Tongue (tissue), 3 donors: ENCODE measurements at places on chromosomes 6 and 20.

- DNase-seq, result no peak
These were observed 12.7 kb downstream of the MYT1 start for GRCh38 chr20:64176971-64177370.

DNA sequence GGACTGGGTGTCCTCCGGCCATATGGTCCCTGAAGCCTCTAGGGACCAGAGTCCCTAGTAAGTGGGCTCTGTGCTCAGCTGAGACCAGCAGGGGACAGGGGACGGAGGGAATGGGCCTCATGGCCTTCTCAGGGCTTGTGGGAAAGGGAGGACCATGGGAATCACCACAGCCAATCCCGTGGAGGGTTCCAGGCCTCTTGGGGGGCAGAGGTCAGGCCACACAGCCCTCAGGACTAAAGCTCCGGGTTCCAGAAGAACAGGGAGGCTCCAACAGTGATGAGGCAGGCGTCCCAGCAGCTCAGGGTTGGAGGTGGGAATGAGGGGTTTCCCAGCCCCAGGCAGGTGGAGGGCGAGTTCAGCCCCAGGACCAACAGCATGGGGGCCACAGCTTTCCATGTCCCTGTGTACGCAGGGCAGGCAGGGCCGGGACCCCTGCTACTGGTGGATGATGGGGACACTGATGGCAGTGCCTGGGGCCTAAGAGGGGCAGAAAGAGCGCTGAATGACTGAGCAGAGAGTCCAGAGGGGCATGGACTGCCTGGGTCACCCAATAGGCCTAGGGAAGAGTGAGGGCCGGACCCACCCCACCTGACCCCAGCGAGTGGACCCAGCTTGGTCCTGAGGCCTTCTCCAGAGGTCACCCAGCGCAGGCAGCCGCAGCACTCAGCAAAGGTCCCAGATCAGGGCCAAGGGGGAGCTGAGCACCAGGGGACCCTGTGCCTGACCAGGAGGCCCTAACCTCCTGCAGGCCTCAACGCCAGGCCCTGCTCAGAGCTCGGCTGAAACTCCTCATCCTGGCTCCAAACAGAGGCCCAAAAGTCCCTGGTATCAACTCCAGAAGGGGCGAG lies 8.8 kb downstream of the MYL9 start:
- no peak for DNase-seq

- DNase-seq, result no peak
These were observed 25.5 kb downstream of the FASTKD5 start for GRCh38 chr20:3134151-3134550.

DNA sequence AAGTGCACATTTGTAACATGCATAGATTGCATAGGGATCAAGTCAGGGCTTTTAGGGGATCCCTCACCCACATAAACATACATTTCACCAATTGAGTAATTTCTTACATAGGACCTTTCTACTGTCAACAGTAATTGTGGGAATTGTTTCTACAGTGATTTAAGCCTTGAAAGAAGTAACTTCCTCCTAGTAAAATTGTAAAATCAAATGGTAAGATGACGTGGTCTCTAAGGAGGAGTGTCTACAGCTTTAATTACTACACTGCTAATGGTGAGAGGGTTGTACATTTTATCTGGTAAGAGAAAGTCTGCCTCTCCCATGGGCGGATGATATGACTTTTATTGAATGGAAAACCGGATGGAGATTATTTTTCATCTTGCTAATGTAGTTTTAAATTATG lies 98.0 kb downstream of the RPP40 start:
- DNase-seq, result no peak

DNA sequence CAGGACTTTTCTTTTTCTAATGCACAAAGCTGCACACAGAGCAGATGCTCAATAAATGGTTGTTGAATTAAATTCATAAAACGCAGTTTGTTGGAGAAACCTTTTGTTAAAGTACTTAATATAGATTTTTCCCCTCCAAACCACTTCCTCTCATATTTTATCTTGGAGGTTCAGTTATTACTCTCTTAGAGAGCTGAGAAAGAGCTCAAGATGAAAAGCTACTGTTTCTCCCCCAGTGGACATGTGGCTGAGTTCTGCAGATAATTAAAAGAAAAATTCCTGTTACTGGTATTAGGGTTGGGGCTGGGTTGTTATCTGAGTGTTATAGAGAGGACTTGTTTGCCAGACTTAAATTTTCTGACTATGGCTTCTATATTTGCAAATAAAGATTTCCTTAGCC lies 294.0 kb downstream of the TBC1D7 start:
- DNase-seq, result no peak

- DNase-seq, result no peak
These were observed 97.5 kb downstream of the FAM120B start for GRCh38 chr6:170404036-170404435.
